ENCODE measurements at places on chromosomes 2 and 18.

- no peak for DNase-seq
Observed at GRCh38 chr2:195697681-195698220, 40.7 kb downstream of the SLC39A10 start.

DNA sequence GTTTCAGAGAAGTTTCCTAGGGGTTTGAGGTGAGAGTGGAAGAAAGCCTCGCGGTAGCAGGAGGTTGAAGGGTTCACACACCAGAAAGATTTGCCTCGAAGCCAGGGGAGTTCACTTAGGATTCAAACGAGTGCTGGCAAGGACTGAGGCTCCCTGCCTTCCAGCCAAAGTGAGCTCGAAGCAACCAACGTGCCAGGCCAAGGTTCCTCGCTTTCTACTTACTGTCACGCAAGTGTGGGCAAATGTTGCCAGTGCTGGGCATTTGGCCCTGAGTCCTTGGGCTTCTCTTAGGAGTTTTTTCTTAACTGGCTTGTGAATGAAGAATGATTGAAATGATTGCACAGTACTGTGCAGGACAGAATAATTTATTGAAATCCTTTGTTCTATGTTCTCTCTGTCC, 53.6 kb downstream of the TMEM178A start:
- DNase-seq: no peak

GRCh38 chr2:120447127-120447785, 101.3 kb downstream of the INHBB start:
- no peak for DNase-seq

GRCh38 chr2:61775956-61776570, 77.8 kb downstream of the FAM161A start:
- DNase-seq: no peak

- no peak for DNase-seq
Observed at GRCh38 chr2:165205865-165206264, 2.0 kb upstream of the SCN3A start.

- no peak for DNase-seq
Observed at GRCh38 chr2:166246901-166247300, 119.1 kb upstream of the SCN1A start.

Data from neuronal stem cell (in vitro differentiated cells).